ENCODE measurements at places on chromosomes 11 and 22.
A peak's percentile ranks its signal among the peaks of the same experiment; 100 is the strongest.

DNA sequence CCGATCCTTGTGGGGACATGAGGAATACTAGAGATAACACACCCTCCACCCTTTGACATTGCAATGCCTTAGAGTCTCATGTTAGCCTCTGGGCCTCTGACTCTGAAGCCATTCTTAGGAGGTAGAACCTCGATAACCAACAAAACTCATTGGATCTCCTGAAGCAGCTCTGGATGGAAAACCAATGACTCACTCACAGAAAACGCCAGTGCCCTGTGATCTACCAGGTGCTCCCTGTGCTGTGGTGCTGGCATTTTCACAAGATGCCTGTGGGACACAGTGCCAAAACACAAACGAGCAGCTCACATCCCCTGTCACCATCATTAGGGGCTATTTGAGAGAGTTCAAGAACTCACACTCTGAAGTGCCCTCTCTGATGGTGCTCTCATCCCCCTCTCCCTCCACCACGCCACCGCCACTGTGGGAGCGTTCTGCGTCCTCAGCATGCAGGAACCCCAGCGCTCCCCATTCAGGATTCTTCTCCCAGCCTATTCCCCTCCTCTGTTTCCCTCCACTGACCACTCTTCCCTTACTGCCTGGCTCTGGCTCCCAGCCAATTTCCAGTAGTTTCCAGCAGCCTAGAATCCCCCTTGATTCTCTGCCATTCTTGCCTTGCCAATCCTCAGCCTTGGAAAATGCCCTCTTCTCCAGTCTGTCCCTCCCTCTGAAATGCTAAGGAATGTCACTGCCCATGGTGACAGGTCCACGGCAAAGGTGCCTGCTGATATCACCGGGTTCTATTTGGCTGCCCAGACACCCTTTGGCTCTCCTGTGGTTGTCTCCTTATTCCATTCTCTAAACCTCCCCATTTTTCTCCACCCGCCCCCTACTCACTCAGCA is 4.7 kb upstream of the POLD4 start:
- no peak for DNase-seq

- DNase-seq, result peak; percentile 23
Observed at GRCh38 chr11:31641477-31642062, 132.0 kb downstream of the ELP4 start.

DNA sequence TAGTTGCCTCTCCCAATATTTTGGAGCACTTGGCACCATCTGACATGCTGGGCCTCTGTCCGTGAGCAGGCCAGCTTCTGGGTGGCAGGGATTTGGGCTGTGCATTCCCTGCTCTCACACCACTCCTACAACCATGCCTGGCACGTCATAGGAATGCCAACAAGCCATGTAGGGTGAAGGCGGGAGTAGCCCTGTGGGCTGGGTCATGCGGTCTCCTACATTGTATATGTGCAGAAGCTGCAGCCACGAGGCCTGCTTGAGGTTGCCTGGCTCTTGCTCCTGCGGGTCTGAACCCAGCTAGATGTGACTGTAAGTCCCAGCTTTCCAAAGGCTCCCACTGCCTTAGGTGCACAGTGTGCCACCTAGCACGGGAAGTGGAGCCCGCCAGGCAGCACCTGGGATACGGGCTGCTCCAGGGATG is 14.5 kb downstream of the MYEOV start:
- DNase-seq, result no peak

- DNase-seq, result no peak
Observed at GRCh38 chr11:78039391-78039918, 16.4 kb upstream of the KCTD14 start.

- no peak for DNase-seq
Observed at GRCh38 chr11:909406-909805, 1.2 kb downstream of the CHID1 start.

GRCh38 chr11:108237058-108237481 is 14.2 kb downstream of the ATM start:
- no peak for DNase-seq

- no peak for DNase-seq
Observed at GRCh38 chr11:112519751-112520150, 259.1 kb upstream of the PLET1 start.

DNA sequence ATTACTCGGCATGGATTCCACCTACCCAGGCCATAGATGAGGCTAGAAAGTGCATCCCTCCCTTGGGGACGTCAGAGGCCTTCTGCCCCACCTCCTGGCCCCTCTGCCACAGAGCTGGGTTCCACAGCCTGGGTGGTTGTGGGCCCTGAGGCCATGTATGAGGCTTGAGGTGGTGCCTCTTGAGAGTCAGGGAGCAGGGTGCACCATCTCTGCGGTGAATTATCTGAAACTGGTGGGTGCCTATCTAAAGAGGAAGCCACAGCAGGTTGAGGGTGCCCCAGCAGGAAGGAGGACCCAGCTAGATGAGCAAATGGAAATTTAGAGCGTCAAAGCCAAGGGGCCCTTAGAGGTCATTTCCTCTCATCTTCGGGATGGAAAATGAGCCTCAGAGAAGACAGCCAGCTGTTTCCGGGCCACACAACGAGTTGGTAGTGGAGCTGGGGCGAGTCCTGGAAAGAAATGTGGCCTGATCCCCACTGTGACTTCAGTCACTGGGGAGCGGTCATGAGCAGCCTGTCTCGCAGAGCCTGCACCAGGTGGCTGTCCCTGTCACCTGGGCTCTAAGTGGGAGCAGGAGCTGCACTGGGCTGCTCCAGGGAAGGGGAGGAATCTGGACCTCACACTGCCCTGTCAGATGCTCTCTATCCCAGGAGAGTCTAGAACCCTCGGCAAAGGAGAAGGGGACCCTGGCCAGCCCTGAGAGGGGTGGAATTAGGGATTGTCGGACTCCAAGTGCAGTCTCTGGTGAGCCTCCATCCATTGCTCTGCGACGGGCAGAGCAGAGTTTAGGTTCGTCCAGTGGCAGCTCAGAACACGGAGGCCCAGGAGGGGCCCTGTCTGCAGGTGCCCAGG is 7.3 kb downstream of the ADORA2A start:
- no peak for DNase-seq

- DNase-seq, result peak; percentile 22
Observed at GRCh38 chr22:50269970-50270665, at the start of gene MAPK11. TSS of gene MAPK11 (minus strand) at chr22:50270380. CDS start at chr22:50270292, 88 bp downstream.

GRCh38 chr22:50569041-50569459 is 6.3 kb upstream of the SYCE3 start:
- no peak for DNase-seq

DNA sequence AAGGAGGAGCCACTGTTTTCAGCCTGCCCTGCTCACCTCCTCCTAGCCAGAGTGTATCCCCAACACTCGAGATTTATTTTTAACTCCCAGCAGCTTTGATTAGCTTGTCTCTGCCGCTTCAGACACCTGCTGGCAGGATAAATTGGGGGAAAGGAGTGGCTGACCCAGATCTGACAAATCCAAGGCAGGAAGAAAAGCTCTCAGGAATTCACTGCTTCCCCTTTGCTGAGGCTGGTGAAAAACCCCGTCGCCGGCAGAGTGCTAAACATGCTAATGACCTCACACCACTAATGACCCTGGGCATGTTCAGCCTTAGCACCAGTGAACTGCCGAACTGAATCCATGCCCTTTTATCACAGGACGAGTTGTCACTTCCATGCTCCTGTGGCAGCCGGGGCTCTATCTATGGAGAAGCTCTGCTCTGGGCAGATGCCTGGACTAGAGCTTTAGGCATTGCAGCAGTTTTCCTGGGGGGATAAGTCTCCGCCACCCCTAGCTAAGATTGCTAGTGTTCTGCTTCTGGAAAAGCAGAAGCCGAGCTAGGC is 52.2 kb downstream of the FEZ1 start:
- DNase-seq, result no peak

GRCh38 chr22:28795071-28795693 is 5.2 kb downstream of the XBP1 start:
- DNase-seq, result no peak

DNA sequence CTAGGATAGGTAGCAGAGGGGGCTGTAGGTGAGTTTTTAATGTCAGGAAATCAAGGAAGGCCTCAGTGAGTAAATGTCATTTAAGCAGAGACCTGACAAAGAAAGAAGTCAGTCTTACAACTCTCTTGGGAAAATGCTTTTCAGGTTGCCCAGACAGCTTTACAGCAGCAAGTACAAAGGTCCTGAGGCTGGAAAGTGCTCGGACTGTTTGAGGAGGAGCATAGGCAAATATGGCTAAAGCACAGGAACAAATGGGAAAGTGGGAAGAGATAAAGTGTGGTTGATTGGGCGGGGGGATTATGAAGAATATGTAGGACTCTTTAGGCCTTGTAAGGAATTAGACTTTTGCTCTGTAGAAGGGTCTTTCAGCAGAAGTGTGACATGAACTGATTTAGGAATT is 125.4 kb downstream of the ARHGAP42 start:
- no peak for DNase-seq

DNA sequence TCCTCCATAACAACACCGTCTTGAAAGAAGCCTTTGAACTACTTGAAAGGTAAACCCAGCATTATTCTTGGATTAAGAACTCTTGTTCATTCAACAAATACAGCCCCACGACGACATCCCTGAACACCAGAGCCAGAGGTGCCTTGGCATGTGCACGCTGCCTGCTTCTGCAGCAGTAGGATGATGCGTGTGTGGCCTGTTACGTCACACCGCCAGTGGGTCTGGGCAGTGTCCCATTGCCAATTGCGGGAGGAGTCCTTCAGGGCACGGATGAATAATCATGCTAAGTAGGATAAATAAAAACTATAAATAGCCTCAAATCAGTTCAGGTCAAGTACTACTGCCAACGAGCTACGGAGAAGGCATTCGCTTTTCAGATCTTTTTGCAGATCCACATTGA is 380.5 kb downstream of the SHANK2 start:
- DNase-seq, result peak; percentile 18

GRCh38 chr11:86999859-87000753 is 37.6 kb upstream of the TMEM135 start:
- DNase-seq, result no peak

GRCh38 chr11:35477901-35478300 is 47.5 kb downstream of the PAMR1 start:
- DNase-seq, result no peak

GRCh38 chr11:32344946-32345345 is 90.4 kb downstream of the WT1 start:
- no peak for DNase-seq

- DNase-seq, result no peak
Observed at GRCh38 chr11:119729581-119729927, 554 bp upstream of the NECTIN1 start.

DNA sequence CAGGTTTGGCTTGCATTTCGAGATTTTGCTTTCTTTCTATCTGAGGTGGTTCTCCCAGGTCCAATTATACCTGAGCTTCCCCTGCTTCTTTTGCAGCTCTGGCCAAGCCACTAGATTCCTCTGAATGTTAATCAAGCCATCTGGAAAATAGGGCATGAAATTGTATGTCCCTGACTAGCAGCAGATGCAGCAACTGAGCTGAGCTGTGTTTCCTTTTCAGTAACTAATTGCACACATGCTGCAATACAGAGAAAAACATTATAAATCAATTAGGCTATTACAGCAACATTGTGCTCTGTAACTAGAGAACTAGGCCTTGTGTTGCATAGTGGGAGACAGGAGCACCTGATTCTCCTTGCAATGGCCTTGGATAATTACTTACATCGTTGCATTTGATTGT is 408.3 kb downstream of the ETS1 start:
- peak; percentile 61 for DNase-seq

GRCh38 chr22:41576877-41577276 is 12.8 kb downstream of the PMM1 start:
- no peak for DNase-seq

DNA sequence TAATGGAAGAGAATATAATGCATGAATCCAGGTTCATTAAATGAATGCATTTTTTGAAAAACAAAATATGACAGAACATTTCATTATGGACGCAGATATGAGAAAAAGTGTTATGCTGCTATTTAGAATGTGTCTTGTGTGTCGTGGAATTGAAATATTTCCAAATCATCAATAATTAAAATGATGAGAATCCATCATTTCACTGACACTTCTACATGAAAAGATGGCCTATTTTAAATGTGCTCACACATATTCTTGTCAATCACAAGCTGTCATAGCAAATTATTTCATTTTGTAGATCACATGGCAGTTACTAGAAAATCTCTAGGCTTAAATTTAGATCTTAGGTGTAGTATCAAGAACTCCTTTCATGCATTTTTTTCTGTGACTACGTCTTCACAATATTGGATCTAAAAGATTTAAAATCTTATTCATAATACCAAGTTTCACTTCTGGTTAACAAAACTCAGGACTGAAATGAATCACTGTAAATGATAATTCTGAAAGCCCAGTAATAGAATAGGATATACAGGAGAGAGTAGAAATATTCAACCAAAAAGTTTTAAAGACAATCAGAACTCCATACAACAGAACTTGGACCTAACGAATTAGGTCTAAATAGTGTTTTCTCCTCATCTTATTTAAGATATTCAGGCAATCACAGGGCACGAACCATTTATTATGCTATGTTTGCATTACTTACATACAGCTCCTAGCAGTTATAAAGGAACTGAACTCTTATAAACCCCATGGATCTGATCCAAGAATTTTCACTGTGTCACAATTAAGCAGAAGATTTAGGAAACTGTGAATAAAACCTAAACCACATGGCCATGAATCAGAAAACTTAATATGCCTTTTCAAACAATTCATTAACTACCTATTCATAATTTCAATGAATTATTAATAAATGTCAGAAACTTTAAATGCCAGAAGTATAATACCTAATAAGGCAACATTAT is 67.7 kb downstream of the DCDC1 start:
- no peak for DNase-seq

- no peak for DNase-seq
Observed at GRCh38 chr22:32800994-32801536, 440 bp upstream of the TIMP3 start.

GRCh38 chr11:131686836-131687235 is 316.4 kb downstream of the NTM start:
- no peak for DNase-seq

DNA sequence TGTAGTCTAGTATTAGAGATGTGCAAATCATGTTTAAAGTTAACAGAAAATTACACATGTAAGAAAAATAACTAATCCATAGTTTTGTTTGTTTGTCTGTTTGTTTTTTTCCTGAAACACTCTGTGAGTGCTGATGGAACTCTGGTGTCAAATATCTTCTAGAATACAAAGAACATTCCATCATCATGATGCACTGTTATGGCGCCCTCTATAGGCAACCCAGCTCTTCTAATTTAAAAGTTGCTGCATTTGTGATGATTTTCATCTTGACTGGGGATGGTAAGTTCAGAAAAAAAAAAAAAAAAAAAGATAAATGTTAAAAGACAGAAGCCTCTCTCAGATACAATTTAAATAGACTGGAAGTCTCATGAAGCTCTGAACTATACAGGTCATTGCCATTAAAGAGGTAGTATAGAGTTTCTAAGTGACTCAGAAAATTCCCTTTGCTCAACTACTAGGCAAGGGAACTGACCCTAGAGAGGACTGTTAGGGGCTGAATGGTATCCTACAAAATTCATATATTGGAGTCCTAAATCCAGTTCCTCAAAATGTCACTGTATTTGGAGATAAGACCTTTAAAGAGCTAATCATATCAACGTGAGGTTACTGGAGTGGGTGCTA is 597.2 kb upstream of the ANO3 start:
- no peak for DNase-seq

GRCh38 chr11:29317694-29318093 is 699.1 kb downstream of the KCNA4 start:
- no peak for DNase-seq

GRCh38 chr22:44759430-44760310 is 7.3 kb downstream of the ARHGAP8 start:
- no peak for DNase-seq
